ENCODE measurements at places on chromosomes 13 and 19.

DNA sequence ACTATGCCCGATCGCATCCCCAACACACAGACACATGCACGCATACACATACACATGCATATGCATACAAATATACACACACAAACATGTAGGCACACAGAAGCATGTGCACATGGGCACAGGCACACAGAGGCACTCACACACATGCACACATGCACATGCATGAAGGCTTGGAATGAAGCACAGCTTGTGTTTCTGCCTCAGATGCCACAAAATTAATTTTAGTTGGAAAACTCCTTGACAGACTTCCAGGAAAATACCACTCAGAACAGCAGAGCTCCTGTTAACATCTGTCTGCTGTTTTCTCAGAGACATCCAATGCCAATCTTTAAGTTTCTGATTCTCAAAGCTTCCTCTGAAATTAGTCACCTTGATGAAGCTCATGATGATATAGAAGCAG, 532.7 kb downstream of the RFC3 start:
- no peak for DNase-seq

GRCh38 chr19:54376610-54377285, 12.0 kb upstream of the LAIR1 start:
- DNase-seq: peak; percentile 76

DNA sequence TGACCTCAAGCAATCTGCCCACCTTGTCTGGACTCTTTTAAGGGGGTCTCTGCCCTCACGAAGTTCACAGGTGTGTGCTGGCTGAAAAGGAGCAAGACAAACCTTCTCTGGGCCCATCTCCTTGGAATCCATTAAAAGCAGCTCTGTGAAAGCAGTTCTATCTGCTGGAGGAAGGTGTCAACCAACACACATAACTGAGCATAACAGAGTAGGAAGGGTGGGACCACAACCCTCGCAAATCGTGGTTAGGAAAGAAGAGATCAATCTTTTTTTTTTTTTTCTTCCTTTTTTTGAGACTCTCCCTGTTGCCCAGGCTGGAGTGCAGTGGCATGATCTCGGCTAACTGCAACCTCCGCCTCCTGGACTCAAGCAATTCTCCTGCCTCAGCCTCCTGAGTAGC, 1.4 kb downstream of the SUGP2 start:
- no peak for DNase-seq

GRCh38 chr19:1239796-1240737, 1.5 kb upstream of the ATP5F1D start:
- DNase-seq: peak; percentile 93

- no peak for DNase-seq
These were observed 46.0 kb downstream of the RB1 start for GRCh38 chr13:48349525-48349924.

DNA sequence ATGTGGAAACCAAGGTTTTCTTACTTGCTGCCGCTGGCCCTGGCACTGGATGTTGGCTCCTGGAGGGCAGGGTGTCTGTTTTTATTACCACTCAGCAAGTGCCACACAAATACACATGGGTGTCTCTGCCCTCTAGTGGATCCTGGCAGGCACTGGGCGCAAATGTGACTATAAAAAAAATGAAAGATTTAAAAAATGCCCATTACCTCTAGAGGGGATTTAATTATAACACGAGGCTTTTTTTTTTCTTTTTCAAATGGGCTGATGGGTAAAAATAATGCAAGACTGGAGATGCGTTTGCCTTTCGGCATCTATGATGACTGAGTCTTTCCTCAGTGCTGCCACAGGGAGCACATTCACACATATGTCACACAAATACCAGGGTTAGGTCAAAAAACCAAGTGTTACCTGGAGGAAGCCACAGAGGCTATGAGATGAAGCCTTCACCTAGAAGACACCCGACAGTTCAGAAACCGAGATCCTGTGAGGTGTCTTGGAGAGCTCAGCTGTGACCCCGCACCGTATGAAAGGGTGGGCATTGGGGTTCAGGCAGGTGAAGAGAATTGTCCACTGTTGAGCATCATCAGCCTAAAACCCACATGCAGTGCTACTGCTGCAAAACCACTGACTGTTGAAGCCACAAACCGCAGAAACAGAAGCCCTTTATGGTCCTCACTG, 25.7 kb downstream of the CHAMP1 start:
- peak; percentile 63 for DNase-seq

DNA sequence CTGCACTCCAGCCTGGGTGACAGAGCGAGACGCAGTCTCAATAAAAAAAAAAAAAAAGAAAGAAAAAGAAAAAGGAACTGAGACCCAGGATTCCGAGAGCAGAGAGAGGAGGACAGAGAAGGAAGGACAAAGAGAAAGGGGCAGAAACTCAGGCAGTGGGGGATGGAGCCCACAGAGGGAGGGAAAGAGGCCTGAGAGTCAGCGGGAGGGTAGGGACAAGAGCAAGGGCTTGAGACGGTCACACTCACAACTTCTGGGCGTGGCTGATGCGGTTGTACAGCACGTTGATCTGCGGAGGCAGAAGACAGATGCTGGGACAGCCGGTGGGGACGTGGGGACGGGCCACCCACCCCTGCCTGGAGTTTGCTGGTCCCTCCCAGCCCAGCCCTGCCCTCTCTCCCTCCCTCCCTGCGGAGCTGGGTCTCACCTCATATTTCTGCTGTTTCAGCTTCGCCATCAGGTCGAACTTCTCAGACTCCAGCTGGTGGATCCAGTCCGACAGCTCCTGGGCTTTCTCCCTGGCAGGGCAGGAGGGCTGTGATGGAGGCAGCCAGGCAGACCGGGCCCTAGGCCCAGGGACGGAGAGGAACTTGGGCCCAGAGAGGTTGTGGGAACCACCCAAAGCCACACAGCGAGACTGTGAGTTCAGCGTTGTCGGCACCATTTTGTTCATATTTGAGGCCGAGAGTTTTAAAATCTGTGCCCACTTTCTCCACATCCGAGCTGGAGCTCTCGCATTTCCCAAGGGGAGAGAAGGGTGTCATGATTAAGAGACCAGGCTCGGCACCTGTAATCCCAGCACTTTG, 15.2 kb downstream of the TNNT1 start:
- no peak for DNase-seq

DNA sequence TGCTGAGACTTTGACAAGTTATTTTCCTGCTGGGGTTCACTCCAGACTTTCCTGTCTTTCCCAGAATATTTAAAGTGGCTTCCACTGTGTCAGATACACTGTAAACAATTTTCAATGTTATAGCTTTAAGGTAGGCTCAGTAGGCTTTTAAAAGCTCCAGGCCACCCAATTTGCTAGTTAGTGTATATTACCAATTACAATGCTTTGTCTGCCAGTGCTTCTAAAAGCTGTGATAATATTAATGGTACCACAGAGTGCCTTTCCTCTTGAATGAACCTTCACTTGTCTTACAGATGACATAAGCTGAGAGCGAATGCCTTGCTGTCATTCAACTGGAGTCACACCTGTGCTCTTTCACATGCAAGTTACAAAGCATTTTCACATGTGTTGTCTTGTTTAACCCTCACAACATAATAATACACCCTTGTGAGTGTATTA, 239.7 kb upstream of the HTR2A start:
- DNase-seq: no peak

DNA sequence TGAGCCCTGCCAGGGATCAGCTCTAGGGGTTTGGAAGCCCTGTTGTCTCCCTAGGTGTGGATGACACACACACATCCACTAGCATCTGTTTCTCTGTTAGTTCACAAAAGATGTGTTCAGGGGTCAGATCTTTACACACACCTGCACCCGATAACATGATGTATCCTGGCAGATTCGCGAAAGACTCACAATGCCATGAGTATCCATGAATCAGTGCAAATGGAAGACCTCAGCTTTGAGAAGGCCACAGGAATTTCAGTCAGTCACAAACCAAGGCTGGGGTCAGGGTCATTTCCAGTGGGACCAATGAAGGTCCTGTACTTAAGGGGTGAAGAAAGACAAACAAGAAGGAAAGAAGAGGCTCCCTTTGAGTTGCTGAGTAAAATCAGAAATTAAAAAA, 898.2 kb downstream of the UQCRFS1 start:
- DNase-seq: no peak

DNA sequence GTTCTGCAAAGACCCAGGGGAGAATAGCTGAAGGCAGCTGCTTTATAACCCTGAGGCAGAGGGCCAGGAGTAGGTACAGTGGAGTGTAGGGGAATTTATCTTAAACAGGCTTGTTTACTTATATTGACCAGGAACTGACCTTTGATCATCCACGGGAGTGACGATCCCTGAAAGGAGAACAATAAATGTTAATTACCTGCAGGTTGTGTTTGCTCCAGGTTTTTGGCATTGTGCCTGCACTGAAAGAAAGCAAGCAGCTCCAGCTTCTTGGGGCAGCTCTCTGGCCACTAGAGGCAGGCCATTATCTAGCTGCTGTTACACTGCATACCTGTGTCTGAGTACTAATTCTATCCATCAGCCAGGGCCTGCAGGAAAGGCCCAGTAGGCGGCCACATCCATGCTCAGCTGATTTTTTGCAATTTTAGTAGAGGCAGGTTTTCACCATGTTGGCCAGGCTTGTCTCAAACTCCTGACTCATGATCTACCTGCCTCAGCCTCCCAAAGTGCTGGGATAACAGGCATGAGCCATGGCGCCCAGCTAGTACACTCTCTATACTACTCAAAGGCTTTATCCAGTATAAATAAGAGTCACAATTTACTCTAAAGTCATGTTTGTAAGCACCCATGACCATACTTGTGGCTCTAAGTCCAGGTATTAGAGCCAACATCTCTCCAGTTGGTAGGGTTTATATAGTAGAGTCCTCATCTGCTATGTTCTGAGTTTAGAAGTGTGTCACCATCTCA, 8.5 kb upstream of the ZNF91 start:
- no peak for DNase-seq

- DNase-seq: no peak
These were observed 330.2 kb downstream of the MZT1 start for GRCh38 chr13:72397265-72397664.

Data from DND-41 (cell line).